CD8-positive, alpha-beta memory T cell (primary cell): ENCODE measurements at places on chromosomes 6 and 20.

DNA sequence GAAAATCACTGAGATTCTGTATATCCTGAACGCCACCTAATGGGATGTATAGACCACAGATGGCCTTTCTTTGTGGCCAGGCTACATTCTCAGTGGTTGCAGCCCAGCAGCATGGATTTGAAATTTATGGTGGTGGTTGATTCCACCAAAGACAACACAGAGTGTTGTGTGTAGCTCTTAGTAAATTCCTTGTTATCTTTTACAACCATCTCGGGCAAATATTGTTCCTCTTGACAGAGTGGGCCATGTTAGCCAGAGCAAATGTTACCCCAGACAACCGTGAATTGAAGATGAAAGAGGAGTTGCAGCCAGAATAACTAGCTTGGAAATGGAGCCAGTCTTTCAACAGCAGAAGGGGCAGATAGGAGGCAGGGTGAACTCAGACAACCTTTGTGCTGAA lies 39.5 kb downstream of the SLC24A3 start:
- no peaks in the 10 kb centered on the region for H3K4me1 ChIP-seq
- no peak for DNase-seq
- no peaks in the 10 kb centered on the region for H3K27me3 ChIP-seq
- no peaks in the 10 kb centered on the region for H3K36me3 ChIP-seq
- H3K4me3 ChIP-seq = no peak overlapping the region
- no peak overlapping the region for H3K27ac ChIP-seq

DNA sequence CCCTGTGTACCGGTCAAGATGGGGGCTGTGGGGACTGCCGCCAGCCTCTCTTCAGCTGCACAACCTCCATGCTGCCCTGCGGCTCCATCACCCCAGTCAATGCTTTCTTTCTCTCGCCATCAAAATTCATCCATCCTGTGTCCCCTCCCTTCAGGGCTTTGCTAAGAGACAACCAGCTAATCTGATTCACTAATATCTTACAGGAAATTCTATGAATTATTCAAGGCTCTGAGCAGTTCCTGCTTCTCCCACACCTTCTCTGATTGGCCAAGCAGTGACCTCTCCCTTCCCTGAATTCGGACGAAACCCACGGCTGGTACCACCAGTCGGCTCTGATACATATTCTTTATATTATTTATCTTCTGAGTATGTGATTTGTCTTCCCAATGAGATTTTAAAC lies 13.8 kb downstream of the ITPR3 start:
- H3K27me3 ChIP-seq = no peaks in the 10 kb centered on the region
- H3K4me3 ChIP-seq = no peak overlapping the region
- no peaks in the 10 kb centered on the region for H3K36me3 ChIP-seq
- no peak for DNase-seq
- peaks cover 34% of the 10 kb centered on the region for H3K4me1 ChIP-seq

GRCh38 chr20:33995053-33995831 lies 1.5 kb downstream of the RALY start:
- peak overlapping the region; percentile 82 for H3K27ac ChIP-seq
- H3K4me1 ChIP-seq = peaks cover 74% of the 10 kb centered on the region
- H3K36me3 ChIP-seq = no peaks in the 10 kb centered on the region
- DNase-seq = no peak
- H3K27me3 ChIP-seq = no peaks in the 10 kb centered on the region

DNA sequence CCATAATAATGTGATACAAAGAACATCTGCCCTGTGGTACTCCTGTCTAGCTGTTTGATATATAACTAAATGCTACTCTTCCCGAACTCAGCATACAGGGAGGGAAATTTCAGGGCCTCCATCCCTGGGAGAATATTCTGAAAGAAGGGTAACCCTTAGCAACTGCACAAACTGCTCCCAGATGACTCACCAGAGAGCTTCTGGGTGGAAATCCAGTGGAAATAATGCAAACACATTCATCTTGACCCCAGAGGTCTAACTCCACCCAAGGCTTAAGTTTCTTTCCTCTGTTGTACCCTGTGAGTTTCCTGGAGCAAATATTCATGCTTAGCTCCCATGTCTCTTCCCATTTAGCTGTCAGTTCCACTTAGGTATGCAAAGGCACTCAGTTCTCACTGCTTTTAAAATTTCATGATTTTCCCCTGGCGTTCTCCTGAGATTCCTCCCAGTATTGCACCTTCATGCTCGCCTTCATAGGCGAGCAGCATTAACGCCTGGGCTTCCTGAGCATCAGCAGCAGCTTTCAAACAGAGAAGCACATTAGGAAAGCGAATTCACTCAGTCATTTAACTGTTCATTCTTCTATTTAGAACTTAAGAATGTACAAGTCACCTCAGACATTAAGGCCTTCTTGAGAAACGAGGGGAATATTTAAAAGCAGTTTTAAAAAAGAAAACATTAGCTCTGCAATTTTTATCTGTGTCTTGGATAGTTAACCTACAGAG lies 43.8 kb upstream of the LAMA4 start:
- no peaks in the 10 kb centered on the region for H3K27me3 ChIP-seq
- no peak overlapping the region for H3K4me3 ChIP-seq
- H3K4me1 ChIP-seq = no peaks in the 10 kb centered on the region
- DNase-seq = no peak

DNA sequence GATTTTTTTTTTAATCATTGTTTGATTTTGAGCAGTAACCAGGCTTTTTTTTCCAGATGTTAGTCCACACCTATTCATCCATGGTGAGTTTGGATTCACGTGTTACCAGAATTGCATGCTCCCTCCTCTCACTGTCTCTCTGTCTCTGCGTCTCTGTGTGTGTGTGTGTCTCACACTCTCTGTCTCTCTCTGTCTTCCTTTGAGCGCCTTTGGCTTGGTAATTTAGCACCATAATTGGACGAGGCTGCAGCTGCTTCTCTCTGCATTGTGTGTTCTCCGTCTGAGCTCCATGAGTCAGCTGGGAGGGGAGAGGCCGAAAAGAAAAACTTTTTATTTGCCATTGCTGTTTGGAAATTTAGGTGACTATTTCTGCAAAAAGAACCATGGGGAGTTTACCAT lies 3.4 kb downstream of the TFAP2B start:
- no peak overlapping the region for H3K4me3 ChIP-seq
- no peak for DNase-seq
- no peaks in the 10 kb centered on the region for H3K36me3 ChIP-seq
- no peak overlapping the region for H3K27ac ChIP-seq
- H3K4me1 ChIP-seq = no peaks in the 10 kb centered on the region
- H3K27me3 ChIP-seq = peaks cover 36% of the 10 kb centered on the region

- no peaks in the 10 kb centered on the region for H3K27me3 ChIP-seq
- no peaks in the 10 kb centered on the region for H3K36me3 ChIP-seq
- no peak overlapping the region for H3K4me3 ChIP-seq
- no peaks in the 10 kb centered on the region for H3K4me1 ChIP-seq
These were observed 468.3 kb downstream of the CDC5L start for GRCh38 chr6:44855562-44856411.

DNA sequence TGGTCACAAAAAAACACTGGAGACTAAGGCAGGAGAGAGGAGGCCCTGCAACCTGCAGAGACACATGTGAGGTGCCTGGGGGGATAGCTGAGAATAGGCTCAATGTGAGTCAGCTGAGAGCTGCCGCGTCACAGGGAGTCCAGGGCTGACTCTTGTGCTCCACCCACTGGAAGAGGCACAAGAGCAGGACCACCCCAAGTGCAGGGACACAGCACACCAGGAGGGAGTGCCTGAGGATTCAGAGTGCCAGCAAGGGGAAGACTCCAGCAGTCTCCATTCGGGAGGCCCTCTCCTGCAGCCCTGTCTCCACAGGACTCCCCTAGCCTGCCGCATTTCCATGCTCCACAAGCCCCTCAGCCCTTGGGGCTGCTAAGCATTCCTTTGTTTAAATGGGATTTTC lies 105.5 kb downstream of the HUS1B start:
- H3K4me1 ChIP-seq = peaks cover 12% of the 10 kb centered on the region
- H3K27me3 ChIP-seq = no peaks in the 10 kb centered on the region
- H3K36me3 ChIP-seq = peaks cover 14% of the 10 kb centered on the region

DNA sequence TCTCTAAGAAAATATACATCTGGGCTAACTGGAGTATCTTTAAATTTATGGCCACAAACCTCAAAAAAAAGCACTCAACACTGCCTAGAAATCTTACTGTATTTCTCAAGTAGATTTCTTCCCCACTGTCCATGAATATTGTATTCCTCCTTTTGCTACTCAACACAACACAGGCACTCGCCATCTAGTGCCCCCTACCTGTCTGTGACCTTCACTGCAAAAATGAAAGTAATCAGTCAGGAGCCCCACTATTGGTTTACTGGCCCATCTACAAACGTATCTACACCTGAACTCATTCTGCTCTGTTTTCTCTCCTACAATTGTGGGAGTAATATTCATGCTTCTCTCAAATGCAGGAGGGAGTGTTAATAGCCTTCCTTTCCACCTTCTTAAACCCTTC lies 58.3 kb downstream of the LY86 start:
- no peaks in the 10 kb centered on the region for H3K4me1 ChIP-seq
- no peak overlapping the region for H3K27ac ChIP-seq
- H3K36me3 ChIP-seq = no peaks in the 10 kb centered on the region
- no peaks in the 10 kb centered on the region for H3K27me3 ChIP-seq
- H3K4me3 ChIP-seq = no peak overlapping the region

- H3K27ac ChIP-seq = no peak overlapping the region
- no peaks in the 10 kb centered on the region for H3K4me1 ChIP-seq
- H3K4me3 ChIP-seq = no peak overlapping the region
- H3K27me3 ChIP-seq = no peaks in the 10 kb centered on the region
- no peak for DNase-seq
These were observed 75.5 kb upstream of the CD2AP start for GRCh38 chr6:47402081-47402480.

DNA sequence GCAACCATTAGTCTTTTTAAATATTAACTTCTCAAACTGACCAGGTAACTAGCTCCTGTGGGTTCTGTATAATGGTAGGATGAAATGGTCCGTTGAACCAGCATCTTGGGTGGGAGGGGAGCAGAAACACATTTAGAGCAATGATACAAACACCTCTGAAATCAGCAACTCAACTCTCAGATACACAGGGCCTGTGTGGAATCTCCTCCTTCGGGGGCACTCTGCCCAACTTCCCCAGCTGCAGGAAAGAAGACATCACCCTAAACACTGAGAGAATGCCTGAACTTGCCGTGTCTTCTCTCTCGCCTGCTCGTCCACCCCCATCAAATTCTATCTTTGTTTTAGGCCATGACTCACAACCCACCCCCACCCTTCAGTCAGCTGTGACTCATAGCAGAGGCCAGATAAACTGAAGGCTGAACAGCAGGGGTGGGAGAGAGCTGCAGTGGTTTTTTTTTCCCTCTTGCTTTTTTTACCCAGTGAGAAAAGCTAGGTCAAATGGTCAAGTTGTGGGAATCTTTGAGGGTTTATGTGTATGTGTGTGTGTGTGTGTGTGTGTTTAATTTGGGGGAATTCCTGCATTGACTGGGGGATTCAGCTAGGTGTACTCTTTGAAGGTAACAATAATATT lies 593.4 kb upstream of the JAG1 start:
- H3K27me3 ChIP-seq = no peaks in the 10 kb centered on the region
- H3K4me1 ChIP-seq = no peaks in the 10 kb centered on the region
- H3K36me3 ChIP-seq = no peaks in the 10 kb centered on the region
- H3K4me3 ChIP-seq = no peak overlapping the region
- H3K27ac ChIP-seq = no peak overlapping the region
- no peak for DNase-seq

DNA sequence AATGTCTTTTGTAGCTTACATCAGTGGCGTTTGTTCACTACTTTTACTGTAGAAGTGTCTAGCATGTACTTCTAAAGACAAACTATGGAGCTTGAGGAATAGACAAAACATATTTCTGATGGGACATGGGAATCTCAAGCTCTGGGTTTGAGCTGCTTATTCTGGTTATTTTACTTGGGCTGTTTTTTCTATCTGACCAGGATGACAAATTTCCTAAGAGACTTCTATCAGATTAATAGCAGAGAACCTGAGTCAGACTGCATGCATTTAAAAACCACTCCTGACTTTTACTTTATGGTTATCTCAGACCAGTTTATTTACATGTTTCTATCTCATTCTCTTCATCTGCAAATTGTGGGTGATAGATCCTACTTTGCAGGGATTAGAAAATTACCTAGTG lies 1282.3 kb upstream of the GJE1 start:
- no peak overlapping the region for H3K27ac ChIP-seq
- no peak for DNase-seq
- no peaks in the 10 kb centered on the region for H3K4me1 ChIP-seq

DNA sequence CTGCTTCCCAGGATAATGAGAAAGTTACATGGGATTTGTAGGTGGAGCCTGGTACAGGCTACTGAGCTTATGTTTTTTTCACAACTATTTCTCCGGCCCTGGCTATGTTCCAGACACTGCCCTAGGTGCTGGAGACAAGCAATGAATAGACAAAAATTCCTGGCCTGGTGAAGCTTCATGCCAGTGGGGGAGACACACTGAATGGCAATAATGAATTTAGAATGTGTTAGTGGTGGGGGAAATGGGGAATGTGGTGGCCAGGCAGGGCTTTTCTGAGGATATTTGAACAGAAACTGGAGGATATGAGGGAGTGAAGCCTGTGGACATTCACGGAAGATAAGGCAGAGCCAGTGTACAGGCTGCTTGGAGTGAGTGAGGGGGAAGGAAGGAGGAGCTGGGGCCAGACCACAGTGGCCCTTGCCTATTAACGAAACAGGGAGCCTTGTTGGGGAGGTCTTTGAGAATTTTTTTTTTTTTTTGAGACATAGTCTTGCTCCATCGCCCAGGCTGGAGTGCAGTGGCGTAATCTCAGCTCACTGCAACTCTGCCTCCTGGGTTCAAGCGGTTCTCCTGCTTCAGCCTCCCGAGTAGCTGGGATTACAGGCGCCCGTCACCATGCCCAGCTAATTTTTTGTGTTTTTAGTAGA lies 6.6 kb downstream of the FOXS1 start:
- H3K27me3 ChIP-seq = no peaks in the 10 kb centered on the region
- no peaks in the 10 kb centered on the region for H3K36me3 ChIP-seq
- DNase-seq = no peak
- peaks cover 9% of the 10 kb centered on the region for H3K4me1 ChIP-seq
- H3K27ac ChIP-seq = no peak overlapping the region

GRCh38 chr6:137024237-137024990 lies 20.4 kb downstream of the IL20RA start:
- H3K27me3 ChIP-seq = peaks cover 11% of the 10 kb centered on the region
- H3K36me3 ChIP-seq = no peaks in the 10 kb centered on the region
- H3K27ac ChIP-seq = no peak overlapping the region
- no peaks in the 10 kb centered on the region for H3K4me1 ChIP-seq
- DNase-seq = no peak

- DNase-seq = no peak
- no peaks in the 10 kb centered on the region for H3K4me1 ChIP-seq
- H3K36me3 ChIP-seq = no peaks in the 10 kb centered on the region
- no peaks in the 10 kb centered on the region for H3K27me3 ChIP-seq
- no peak overlapping the region for H3K27ac ChIP-seq
- H3K4me3 ChIP-seq = no peak overlapping the region
These were observed 177.6 kb downstream of the TTLL2 start for GRCh38 chr6:167502471-167502870.

GRCh38 chr6:10407018-10407673 lies 7.7 kb downstream of the TFAP2A start:
- H3K27ac ChIP-seq = no peak overlapping the region
- peaks cover 18% of the 10 kb centered on the region for H3K4me1 ChIP-seq
- DNase-seq = no peak
- H3K36me3 ChIP-seq = no peaks in the 10 kb centered on the region
